T-helper 9 cell (primary cell): ENCODE measurements at places on chromosomes 13 and 19.
A peak's percentile ranks its signal among the peaks of the same experiment; 100 is the strongest.

GRCh38 chr13:76004416-76004815, 368.3 kb downstream of the LMO7 start:
- DNase-seq, result no peak

DNA sequence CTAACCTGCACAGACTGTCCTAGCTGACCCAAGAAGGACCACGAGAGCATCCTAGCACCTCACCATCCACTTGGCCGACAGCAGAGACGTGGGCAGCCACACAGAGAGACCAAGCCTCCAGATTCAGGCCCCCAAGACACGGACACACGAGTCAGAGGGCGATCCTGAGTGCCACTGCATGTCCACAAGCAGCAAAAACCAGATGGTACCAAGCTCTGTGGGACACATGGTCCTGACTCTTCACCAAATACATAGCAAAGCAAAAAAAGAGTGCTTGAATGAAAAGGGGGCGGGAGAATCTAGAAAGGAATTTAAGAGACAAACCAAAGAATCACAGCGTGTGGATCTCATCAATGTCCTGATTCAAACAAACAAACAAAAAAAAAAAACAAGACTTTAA, 45.2 kb downstream of the MLLT1 start:
- DNase-seq, result no peak

- DNase-seq, result no peak
Measured at GRCh38 chr13:57633141-57633949, 1.8 kb downstream of the PCDH17 start.

DNA sequence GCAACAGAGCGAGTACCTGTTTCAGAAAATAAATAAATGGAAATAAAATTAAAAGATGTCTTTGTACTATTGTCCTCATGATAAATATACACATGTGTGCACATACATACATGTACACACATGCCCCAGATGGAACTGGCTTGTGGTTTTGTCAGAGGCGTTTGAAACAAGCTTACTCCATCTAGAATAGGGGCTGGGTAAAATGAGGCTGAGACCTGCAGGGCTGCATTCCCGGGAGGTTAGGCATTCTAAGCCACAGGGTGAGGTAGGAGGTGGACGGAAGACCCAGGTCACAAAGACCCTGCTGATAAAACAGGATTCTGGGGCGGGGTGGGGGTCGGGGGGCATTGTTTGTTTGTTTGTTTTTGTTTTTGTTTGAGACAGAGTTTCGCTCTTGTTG, 8.1 kb upstream of the SIN3B start:
- no peak for DNase-seq

DNA sequence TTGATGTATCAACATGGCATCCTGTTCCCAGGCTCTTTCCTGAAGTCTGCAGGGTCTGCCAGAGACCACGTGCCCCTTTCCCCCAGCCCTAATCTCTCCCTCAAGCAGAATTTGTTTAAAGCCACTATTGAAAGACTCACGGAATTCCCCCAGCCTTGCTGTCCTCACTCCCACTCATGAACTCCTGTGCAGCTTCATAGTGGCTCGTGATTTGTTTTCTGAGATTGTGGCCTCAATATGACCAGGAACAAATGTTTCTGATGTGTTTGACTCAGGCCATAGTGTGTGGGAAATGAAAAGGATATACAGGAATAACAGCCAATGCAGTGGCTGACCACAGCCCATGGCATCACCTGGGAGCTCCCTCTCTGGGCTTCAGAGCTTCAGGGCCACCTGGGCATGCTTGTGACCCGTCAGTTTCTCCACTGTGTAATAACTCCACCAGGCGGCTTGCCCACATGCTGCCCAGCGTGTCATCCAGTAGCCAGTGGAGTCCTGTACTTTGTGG, 8.1 kb upstream of the SERPINE3 start:
- no peak for DNase-seq

DNA sequence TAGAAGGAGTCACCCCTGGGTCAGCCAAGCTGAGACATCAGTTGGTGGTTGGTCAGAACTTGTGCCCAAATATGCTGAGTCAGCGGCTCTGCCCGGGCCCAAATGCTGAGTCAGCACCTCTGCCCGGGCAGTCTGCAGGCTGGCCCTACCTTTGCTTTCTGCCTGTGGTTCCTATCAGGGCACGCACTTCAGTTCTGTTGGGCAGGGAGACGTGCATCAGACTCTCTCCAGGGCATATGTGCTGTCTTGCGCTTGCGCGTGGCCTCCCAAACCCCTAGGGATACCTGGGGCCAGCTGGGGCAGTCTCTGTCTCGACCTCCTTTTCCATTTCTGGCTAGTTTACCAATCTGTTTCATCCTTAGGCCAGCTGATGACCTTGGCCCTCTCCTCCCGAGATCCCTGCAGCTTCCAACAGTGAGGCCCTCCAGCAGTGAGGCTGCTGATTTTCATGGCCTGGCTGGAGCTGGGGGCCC, 24.4 kb upstream of the LDLR start:
- DNase-seq, result no peak

- DNase-seq, result no peak
Measured at GRCh38 chr19:34256835-34257558, 2.6 kb downstream of the GARRE1 start.

DNA sequence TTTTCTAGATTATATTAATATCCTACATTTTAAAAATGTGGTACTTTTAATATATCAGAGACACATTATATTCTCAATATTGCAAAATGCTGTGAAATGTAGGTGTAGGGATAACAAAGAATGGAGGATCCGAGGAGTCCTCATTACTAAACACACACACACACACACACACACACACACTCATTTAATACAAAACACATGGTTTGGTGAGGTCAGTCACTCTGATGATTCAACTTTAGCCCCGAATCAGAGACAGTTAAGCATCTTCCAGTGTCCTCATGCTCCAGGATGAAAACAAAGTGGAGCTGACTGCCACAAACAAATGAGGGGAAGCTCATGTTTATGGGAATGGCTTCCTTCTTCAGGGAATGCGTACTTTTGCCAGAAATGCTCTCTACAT, 147.5 kb downstream of the CYSLTR2 start:
- DNase-seq, result no peak

GRCh38 chr19:18385675-18386542, at the start of gene GDF15:
TSS of gene GDF15 (plus strand) at chr19:18386158. CDS start at chr19:18386190, 32 bp downstream.
- DNase-seq, result peak; percentile 26

GRCh38 chr19:11337080-11337479, 2.4 kb downstream of the RAB3D start:
- no peak for DNase-seq

GRCh38 chr13:74036373-74036772, 97.8 kb downstream of the KLF12 start:
- no peak for DNase-seq

- DNase-seq, result peak; percentile 37
Measured at GRCh38 chr13:42272115-42272803, at the start of gene AKAP11. TSS of gene AKAP11 (plus strand) at chr13:42272152. CDS start at chr13:42286349, 14,197 bp downstream.

- DNase-seq, result no peak
Measured at GRCh38 chr13:19955873-19956559, 2.5 kb upstream of the ZMYM2 start.

- DNase-seq, result peak; percentile 74
Measured at GRCh38 chr19:33406521-33407139, 33.1 kb downstream of the CEBPG start.

- DNase-seq, result no peak
Measured at GRCh38 chr13:110509971-110510786, 51.3 kb downstream of the RAB20 start.

DNA sequence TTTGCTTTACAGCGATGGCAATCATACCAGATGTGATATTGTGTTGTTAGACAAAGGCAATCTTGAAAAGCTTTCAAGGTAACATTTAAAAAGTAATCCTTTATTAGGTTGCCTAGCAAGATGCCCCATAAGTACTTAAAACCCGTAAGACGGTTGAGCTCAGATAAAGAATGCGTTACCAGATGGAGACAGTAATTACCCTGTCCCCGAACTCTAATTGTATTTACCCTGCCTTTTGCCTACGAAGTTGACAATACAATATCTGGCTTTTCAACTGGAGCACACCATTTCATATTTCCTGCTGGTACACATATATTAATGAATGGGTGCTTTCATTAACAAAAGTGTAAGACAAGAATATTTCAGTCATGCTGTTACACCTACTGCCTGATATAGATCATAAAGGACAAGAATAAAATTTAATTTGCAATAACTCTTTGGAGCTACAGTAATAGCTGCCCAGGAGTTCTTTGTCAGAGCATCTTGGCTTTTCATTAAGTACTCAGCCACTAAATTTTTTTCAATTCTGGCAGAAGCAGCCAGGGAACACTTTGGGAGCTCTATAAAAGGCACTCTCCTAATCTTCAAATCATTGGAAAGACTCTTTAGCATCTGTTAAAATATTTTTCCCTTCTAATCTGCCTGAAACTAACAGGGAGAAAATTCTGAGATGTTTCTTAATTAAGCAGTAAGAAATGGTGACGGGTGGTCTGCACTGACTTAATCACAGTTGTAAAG, 63.8 kb downstream of the DCT start:
- no peak for DNase-seq

DNA sequence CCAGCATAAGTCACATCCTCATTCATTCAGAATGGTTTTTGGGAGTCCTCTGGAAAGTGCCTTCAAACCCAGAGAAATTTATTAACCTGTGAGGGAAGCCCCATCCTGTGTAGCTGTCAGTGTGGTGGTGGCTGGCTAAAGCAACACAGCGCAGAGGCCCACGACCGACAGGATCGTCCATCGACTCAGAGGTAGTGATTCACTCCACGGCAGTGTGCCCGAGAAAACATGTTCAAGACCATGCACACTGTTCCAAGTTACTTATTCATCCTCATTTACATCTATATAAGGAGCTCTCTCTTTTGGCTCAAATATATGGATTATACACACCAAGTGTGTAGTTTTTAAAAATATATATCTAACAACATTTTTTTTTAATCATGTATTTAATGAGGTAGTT, 96.3 kb upstream of the SLC15A1 start:
- no peak for DNase-seq

- DNase-seq, result no peak
Measured at GRCh38 chr19:7844405-7844804, 14.4 kb downstream of the EVI5L start.

GRCh38 chr19:18183529-18183928, 9.5 kb upstream of the MPV17L2 start:
- no peak for DNase-seq

GRCh38 chr13:109700176-109700575, 86.2 kb downstream of the IRS2 start:
- no peak for DNase-seq

- no peak for DNase-seq
Measured at GRCh38 chr19:45822716-45823115, 7.6 kb upstream of the RSPH6A start.

GRCh38 chr13:66627512-66627911, 602.6 kb downstream of the PCDH9 start:
- no peak for DNase-seq

- DNase-seq, result no peak
Measured at GRCh38 chr19:38055010-38055409, 148.0 kb downstream of the SIPA1L3 start.

GRCh38 chr13:30647824-30648521, 30.3 kb downstream of the USPL1 start:
- no peak for DNase-seq

- DNase-seq, result no peak
Measured at GRCh38 chr13:21297447-21297846, 121.0 kb downstream of the MRPL57 start.

DNA sequence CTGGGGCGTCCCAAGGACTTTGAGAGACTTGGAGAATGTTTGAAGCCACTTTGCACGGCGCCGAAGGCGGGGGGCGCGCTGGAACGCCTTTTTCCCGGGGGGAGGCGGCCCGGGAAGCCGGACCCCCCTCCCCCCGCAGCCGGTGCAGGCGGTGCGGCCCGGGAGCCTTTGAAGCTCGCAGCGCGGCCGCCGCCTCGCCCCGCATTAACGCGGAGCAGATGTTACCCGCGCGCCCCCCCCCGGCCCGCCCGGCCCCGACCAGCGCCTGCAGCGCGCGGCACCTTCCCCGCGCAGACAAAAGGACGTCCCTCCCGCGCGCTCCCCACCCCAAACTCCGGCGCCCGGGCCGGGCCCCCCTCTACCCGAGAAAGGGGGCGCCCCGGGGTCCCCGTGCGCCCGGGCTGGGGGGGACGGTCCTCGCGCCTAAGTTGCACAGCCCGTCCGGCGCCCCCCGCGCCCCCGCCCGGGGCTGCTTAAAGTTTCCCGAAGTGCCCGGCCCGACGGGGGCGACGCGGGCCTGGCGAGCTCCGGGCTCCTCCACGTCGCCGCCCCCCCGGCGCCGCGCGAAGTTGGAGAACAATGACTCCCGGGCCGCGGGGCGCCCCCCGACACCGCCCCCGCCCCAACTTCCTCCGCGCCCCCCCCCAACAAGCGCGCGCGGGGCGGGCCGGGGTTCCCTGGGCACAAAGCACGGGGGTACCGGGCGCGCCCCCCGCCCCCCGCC, 685 bp downstream of the TCF3 start:
- peak; percentile 34 for DNase-seq

GRCh38 chr19:2490659-2491058, 14.7 kb downstream of the GADD45B start:
- no peak for DNase-seq

- DNase-seq, result peak; percentile 36
Measured at GRCh38 chr19:13207846-13208671, 57.8 kb downstream of the IER2 start.

DNA sequence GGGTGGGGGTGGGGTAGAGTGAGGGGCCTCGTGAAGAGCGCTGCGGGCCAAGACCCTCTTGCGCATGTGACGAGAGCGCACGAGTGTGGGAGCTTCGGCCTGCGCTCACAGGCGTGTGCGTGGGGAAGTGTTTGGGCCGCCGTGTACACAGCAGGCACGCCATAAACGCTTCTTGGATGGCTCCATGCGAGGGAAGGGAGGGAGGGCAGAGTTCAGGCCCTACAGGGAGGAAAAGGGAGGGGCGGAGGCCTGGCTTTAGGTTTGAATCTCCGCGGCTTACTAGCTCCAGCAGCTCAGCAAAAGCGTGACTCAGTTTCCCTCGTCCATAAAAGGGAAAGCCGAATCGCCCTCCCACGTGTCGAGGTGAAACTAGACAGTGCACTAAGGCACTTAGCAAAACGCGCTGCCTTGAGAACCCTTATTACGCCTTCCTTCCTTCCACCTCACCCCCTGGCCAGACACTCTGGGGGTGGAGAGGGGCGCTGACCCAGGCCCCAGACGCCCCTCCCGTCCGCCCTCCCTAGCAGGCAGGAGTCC, 12.5 kb downstream of the GADD45B start:
- no peak for DNase-seq

DNA sequence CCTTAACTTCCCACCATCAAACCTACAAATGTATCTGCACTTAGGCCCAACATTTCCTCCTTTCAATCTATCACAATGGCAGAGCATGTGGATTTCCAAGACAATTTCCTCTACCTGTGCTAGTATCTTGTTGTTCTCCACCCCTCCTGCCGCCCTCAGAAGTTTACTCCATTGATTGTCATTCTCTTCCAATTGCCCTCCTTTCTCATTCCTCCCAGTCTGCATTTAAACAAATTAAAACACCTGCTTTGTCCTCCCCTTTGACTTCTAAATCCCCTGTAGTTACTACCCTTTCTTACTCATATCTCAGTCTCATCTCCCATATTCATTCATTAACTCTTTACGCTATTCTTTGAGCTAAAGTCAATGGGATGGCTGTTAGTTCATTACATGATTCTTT, 370.6 kb downstream of the DIAPH3 start:
- DNase-seq, result no peak

DNA sequence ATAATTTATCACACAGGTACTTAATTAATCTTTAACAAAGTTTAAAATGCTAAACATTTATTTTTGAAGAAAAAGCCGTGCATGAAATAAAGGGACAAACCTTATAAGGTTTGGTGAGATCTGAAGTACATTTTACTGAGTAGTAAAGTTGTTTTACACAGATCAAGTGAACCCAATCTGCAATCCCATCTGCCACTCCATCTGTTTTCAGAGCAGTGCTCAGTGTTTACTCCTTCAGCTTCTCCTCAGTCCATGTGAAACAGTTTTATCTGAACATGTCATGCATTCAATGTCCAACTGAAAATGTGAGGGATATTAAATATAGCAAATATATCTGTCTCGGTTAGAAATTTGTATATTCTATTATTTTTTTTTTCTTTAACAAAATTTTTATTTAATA, 166.8 kb downstream of the MAB21L1 start:
- no peak for DNase-seq
